ENCODE measurements at places on chromosomes 1 and 21.

- DNase-seq, result peak; percentile 15
Observed at GRCh38 chr1:154813300-154813816, 56.7 kb downstream of the KCNN3 start.

- DNase-seq, result no peak
Observed at GRCh38 chr1:176976771-176977170, 187.7 kb downstream of the ASTN1 start.

GRCh38 chr1:232247669-232248068, 382.3 kb downstream of the SIPA1L2 start:
- DNase-seq, result no peak

DNA sequence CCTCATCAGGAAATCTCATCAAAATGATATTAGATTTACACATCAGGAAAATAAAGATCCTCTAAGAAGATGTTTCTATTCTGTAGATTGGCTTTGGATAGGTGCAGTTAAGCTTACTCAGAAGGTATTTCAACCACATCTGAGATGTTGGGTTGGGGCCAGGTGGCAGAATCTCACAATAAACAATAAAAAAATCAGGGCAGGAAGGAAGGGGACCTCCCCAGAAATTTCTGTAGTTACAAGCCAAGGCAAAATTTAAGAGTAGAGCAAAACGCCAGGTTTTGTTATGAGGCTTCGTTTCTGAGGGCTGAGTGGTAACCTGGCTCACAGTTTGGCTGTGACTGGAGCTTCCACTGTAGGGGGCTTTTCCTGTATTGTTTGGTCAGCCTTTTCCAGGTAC, 84.8 kb downstream of the HUNK start:
- no peak for DNase-seq

All from kidney glomerular epithelial cell (primary cell).